ENCODE measurements at places on chromosomes 1 and 21. TPM values are rescaled to one million over a fixed set of nuclear protein-coding genes. Genes with fewer than 3 reads are reported as not detected.

The MEX3A gene
- total RNA-seq, result 12.2 TPM

The CHI3L2 gene
- total RNA-seq, result not detected

The KCND3 gene
- 0.25 TPM for total RNA-seq

The MYOC gene
- total RNA-seq, result not detected

The RERE gene
- 45.5 TPM for total RNA-seq

The CD34 gene
- 72.0 TPM for total RNA-seq

The CYB561D1 gene
- total RNA-seq, result 2.8 TPM

The SPRR2F gene
- total RNA-seq, result not detected

The PLEKHM2 gene
- total RNA-seq, result 64.4 TPM

All from bladder microvascular endothelial cell (primary cell).